ENCODE measurements at places on chromosomes 6 and 20. TPM values are rescaled to one million over a fixed set of nuclear protein-coding genes. Genes with fewer than 3 reads are reported as not detected.

DNA sequence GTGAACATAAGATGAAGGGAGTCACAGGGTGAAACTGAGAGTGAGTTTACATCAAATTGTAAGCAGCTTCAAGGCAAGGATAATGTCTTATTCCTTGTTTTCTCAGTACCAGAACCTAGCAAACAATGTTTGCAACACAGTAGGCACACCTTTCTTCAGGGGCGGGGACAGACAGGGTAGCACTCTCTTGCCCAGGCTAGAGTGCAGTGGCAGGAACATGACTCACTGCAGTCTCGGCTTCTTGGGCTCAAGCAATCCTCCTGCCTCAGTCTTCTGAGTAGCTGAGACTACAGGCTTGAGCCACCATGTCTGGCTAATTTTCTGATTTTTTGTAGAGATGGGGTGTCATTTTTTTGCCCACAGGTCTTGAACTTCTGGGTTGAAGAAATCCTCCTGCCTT is 299.8 kb downstream of the CD83 start:
- DNase-seq: no peak

DNA sequence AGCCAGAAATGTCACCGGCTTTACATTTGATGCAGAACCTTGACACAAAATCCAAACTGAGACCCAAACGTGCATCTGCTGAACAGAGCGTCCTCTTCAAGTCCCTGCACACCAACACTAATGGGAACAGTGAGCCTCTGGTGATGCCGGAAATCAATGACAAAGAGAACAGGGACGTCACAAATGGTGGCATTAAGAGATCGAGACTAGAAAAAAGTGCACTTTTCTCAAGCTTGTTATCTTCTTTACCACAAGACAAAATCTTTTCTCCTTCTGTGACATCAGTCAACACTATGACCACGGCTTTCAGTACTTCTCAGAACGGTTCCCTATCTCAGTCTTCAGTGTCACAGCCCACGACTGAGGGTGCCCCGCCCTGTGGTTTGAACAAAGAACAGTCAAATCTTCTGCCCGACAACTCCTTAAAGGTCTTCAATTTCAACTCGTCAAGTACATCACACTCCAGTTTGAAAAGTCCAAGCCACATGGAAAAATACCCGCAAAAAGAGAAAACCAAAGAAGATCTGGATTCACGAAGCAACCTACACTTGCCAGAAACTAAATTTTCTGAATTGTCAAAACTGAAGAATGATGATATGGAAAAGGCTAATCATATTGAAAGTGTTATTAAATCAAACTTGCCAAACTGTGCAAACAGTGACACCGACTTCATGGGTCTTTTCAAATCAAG is 108.4 kb downstream of the RTN4IP1 start:
- no peak for DNase-seq

DNA sequence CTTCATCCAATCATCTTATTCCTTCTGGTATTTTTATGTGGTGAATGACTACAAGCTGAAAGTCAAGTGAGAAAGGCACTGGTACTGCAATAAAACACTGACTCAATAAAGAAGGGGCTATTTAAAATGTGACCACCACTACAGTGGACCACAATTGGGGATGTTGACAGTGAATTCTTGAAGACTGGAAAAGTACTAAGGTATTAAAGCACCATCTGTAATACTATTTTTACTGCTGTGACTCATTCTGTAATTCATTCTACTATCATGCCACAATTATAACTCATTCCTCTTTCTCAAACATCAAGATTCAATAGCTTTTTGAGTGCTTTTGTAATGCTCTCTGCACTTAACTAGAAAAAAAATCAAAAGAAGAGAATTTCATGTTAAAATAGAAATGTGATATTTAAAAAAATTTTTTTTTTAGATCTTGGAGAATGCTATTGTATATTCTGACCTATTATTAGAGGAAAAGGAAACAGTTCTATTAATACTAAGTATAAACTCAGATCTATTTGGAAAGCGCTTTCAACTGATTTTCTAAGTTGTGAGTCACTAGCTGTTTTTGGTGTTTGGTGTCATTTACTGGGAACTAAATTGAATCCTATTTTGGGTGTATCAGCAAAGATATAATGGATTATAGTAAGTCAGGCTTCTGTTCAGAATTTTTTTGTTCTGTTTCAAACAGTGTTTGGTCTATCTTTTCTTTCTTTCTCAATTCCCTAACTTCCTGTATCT is 104.7 kb upstream of the TMEM170B start:
- no peak for DNase-seq

The MYB gene
- total RNA-seq: 0.47 TPM

GRCh38 chr20:16619953-16620352 is 46.7 kb upstream of the KIF16B start:
- DNase-seq: no peak

The CRISP2 gene
- not detected for total RNA-seq

The LHFPL5 gene
- total RNA-seq: not detected

- DNase-seq: no peak
These were observed 2.4 kb downstream of the PCSK2 start for GRCh38 chr20:17229256-17229655.

GRCh38 chr6:119119989-119120388 is 41.5 kb upstream of the FAM184A start:
- no peak for DNase-seq

- no peak for DNase-seq
These were observed 70.1 kb downstream of the RNF144B start for GRCh38 chr6:18457065-18457737.

DNA sequence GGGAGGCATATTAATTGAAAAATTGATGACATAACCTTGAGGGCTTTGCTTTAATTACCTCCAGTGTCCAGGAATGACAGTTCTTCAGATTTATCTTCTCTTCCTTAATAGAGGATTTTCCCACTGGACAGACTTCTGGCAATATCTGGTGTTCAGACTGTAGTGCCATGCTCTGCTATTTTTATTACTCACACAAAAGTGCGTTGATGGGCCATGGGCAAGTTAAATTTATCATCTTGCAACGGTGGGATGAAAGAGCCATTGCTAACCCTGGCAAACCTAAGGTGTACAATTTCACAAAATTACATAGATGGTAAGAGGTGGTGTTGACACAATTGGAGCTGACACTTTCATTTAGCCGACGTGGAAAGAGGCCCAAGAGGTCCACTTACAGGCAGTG is 253.7 kb upstream of the PLCB4 start:
- no peak for DNase-seq

The SAPCD1 gene
- total RNA-seq: 3.9 TPM

DNA sequence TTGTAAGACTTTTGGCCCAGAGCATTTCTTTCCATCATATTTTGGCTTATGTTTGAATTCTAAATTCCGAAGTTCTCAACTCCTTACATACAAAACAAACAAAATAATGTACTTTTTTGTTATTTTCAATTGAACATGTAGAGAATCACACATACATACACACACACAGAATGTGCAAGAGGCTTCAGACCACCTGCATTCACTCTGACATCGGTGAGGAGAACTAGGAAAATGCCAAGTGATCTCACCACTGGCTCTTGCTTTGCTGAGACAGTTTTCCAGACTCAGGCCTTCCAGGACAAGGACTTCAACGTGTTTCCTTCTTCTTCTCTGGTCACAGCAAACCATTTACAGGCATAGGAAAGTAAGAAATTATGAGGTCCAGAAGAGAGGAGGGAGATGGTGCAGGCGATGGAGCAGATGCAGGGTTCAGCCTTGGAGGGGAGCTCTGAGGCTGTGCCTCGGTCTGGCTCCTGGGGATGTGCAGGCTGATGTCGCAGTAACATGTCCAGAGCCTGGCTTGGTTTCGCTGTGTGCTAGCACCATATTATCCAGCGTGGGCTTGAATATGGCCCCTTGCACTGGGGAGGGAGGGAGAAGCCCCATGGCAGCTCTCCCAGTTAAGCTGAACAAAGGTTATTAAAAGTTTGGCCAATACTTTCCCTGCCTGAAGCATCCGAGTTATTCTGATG is 93.4 kb downstream of the DACT2 start:
- DNase-seq: no peak

GRCh38 chr6:3789896-3790558 is 38.5 kb upstream of the PXDC1 start:
- no peak for DNase-seq

GRCh38 chr6:137848672-137849071 is 18.4 kb upstream of the TNFAIP3 start:
- DNase-seq: no peak

- no peak for DNase-seq
These were observed 101.7 kb upstream of the IYD start for GRCh38 chr6:150266963-150267685.

The TMEM244 gene
- not detected for total RNA-seq

The SLC13A3 gene
- total RNA-seq: 0.10 TPM

The YTHDF1 gene
- 44.0 TPM for total RNA-seq

GRCh38 chr6:13396241-13396792 is 68.0 kb upstream of the TBC1D7 start:
- no peak for DNase-seq

DNA sequence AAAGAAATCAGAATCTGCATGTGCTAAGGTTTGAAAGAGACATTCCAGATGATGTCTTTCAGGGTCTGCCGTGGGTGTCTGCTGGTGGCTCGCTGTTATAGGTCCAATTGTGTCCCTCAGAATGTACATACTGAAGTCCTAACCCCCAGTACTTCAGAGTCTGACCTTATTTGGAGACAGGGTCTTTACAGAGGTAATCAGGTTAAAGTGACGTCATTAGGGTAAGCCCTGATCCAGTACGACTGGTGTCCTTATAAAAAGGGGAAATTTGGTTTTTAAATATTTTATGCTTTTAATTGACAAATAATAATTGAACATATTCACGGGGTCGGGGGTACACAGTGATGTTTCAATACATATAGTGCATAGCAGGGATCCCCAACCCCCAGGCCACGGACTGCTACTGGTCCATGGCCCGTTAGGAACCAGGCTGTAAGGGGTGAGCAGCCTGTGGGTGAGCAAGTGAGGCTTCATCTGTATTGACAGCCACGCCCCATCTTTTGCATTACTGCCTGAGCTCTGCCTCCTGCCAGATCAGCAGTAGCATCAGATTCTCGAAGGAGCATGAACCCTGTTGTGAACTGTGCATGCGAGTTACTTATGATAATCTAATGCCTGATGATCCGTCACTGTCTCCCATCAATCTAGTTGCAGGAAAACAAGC is 33.2 kb upstream of the SLC22A23 start:
- DNase-seq: no peak

DNA sequence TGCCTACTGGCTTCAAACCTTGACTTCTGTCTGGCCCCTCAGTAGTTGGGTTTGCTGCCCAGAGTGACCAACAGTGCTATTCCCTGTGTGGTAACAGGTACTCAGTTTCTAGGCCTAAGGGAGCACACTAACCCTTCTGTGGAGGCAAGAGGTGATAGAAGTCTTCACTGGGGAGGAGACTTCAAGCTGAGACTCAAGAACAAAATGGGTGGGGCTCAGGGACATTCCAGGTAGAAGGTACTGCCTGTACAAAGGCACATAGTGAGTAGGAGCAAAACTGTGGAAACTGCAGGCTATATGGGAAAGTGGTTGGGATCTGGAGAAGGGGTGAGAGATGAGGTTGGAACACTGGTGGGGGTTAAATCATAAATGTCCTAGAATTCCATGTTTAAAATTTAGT is 2.3 kb upstream of the SCAND1 start:
- no peak for DNase-seq

The OLIG3 gene
- total RNA-seq: not detected

DNA sequence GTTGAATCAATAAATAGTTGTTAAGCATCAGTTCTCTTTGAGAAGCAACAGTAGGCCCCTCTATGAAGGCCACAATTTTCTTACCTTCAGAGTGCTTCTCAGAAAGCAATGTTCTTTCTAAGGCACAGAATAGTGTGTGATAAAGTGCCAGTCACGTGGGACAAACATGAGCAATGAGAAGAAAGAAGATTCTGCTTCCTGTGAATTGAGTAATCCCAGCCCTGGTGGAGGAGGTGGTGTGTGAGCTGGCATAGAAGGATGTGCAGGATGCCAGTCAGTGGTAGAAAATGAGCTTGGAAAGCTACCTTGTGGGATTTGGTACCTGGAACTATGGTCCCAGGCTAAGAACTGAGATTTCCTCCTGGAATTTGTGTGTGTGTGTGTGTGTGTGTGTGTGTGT is 21.7 kb downstream of the KIZ start:
- DNase-seq: no peak

GRCh38 chr6:117359581-117359980 is 66.2 kb downstream of the ROS1 start:
- DNase-seq: no peak

DNA sequence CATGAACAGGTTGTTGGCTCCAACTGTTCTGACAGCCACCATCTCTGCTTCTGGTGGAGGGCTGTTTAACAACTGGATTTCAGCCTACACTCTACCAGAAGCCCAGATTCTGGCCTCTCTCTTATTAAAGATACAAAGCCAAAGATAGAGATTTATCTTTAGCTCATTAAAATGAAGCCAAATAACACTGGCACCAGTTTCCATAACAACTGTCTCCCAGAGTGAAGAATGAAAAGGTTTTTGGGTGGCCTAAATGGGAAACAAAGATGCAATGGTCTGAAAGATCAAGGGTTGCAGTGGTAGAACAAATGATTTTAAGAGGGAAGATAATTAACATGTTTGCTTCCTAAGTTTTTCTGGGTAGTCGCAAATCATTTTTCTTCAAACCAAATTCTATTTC is 3.2 kb upstream of the SMPDL3A start:
- no peak for DNase-seq

- no peak for DNase-seq
These were observed 50.2 kb downstream of the RREB1 start for GRCh38 chr6:7157752-7158616.

The AHI1 gene
- 9.5 TPM for total RNA-seq

GRCh38 chr6:112939563-112939962 is 592.4 kb downstream of the RFPL4B start:
- no peak for DNase-seq

DNA sequence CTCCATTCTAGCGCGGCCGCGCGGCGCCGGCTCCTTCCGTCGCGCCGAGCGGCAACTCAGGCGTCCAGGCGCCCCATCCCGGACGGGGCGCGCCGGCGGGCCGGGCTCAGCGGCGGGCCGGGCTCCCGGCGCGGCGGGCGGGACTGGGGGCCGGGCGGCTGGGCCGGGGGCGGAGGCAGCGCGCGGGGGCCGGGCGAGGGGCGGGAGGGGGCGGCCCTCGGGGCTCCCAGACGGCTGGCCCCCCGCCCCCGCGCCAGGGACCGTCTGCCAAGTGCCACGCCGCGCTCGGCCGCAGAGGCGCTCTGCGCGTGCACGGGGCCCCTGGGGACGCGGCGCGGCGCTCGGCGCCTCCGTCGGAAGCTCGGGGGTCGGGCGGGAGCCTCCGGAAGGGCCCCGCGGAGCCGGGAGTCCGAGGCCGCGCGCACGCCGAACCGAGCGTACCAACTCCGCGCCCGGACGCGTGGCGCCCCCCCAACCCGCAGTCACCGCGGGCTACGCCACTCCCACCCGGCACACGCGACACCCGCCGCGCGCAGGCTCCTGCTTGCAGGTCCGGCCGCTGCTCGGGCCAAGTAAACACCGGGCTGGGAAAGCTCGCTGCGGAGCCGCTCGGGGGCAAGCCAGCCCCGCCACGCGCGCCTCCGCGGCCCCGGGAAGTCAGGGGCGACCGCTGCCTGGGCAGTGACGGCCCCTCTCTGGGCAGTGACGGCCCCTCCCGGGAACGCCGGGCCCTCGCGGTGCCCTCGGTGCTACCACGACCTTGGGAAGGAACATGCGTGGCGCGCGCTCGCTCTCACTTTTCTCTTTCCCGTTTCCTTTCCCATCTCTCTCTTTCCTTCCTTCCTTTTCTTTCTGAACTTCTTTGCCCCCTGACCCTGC is at the start of gene PREX1:
Gene PREX1, minus strand, starts transcription at position 145 of the 879 bp plus-strand sequence. Its CDS starts 139 bp downstream, at position 6.
- no peak for DNase-seq

- DNase-seq: no peak
These were observed 97.0 kb downstream of the GCLC start for GRCh38 chr6:53447865-53448264.

- DNase-seq: no peak
These were observed 129.7 kb downstream of the RALGAPA2 start for GRCh38 chr20:20582734-20583133.

The EPHA7 gene
- total RNA-seq: 0.53 TPM

GRCh38 chr6:112839525-112839961 is 492.4 kb downstream of the RFPL4B start:
- no peak for DNase-seq

Data from glomerular endothelial cell (primary cell).